Retinal pigment epithelial cell (primary cell): ENCODE measurements at places on chromosomes 3 and 15.
A peak's percentile ranks its signal among the peaks of the same experiment; 100 is the strongest.

DNA sequence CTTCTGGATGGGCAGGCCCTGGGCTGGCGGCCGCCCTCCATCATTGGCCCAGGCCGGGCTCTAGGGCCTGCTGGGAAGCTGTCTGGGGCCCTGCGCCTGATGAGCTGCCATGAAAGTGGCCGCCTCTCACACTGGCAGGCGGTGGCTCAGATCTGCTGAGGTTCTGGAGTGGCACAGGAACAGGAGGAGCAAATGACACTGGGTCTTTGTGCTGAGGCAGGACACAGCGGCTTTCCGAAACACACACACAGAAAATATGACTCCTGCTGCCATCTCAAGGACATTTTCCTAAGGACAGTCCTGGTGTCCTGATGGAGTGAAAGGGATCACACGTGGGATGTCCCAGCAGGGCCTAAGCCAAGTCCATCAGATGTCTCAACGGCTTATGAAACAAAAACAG is 103.5 kb downstream of the NUP210 start:
- no peak for DNase-seq

- DNase-seq: peak; percentile 23
Measured at GRCh38 chr3:15405448-15406050, 21.8 kb downstream of the METTL6 start.

GRCh38 chr3:154126651-154127050 is 5.5 kb downstream of the ARHGEF26 start:
- no peak for DNase-seq

DNA sequence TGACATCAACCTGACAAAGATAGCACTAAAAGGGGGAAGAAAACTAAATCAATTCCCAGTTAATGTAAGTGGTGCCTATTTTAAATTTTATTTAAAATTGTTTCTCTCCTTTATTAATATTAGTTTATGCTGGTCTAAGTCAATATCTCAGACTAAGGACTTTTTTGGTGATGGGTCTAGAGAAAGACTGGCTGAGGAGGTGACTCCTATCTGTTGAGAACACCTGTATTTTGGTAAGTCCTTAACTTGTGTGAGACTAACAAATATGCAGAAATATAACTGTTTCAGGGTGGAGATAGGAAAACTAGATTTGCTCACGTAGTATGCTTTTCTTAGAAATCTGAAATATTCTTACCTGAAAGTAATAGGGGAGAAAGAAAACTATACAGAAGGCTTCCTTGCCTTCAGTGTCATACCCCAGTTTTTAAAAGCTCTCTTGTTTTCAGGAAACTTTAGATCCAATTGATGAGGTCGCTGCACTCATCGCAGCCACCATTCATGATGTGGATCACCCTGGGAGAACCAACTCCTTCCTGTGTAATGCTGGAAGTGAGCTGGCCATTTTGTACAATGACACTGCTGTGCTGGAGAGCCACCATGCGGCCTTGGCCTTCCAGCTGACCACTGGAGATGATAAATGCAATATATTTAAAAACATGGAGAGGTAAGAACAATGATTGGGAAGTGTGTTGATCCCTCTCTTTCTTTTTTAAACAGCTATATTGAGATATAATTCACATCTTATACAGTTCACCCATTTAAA is 138.9 kb downstream of the PDE8A start:
- no peak for DNase-seq

DNA sequence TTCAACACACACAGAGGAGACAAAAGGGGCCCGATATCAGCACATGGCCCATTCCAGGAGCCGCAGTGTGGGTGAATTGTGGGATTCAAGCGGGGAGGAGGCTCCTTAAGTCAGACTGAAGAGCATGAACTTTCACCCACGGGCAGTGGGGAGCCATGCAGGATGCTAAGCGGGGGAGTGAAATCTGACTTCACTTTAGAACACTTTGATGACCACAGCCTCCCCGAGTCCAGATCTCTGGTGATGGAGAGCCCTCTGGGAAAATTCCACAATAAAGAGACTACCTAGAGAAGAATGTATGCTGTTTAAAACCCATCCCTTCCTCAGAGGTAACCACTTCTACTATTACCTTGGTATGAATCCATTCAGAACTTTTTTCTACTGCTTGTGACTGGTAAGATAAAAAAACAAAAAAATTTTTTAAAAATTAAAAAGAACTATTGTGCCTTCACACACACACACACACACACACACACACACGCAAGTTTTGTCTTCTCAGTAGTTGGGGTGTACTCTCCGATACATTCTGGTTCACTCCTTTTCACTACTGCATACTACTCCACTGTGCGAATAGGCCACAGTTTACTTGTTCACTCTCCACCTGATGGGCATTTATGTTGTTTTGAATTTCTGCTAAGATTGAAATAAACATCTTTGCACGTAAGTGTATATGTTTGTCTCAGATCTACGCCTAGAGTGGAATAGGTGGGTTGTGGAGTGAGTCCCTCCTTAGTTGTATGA is 2.0 kb upstream of the H1-8 start:
- DNase-seq: no peak

DNA sequence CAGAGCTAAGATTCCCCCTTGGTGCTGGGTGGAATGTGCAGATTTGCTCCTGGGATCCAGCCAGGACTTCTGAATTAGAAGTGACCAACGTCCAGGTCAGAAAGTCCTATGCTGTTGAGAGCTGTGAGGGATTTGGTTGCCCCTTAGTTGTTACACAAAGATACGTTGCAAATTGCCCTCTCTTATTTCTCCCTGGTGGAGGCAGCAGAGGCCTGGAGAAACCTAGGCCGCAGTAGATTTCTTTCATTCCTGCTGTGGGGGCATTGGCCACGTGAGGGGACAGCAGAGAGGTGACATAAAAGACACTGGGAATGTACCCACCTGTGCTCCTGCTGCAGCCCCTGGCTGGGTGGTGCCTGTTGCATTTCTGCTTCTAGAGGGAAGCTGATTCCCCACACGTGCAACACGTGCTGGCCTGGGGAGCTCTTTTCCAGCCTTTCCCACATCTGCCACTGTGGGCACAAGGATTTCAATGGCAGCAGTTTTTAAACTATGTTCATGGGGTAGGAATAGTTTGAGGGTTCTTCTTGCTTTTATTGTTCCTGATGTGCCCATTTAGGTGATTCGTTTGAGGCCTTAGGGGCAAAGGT is 65.7 kb downstream of the SYNM start:
- no peak for DNase-seq

DNA sequence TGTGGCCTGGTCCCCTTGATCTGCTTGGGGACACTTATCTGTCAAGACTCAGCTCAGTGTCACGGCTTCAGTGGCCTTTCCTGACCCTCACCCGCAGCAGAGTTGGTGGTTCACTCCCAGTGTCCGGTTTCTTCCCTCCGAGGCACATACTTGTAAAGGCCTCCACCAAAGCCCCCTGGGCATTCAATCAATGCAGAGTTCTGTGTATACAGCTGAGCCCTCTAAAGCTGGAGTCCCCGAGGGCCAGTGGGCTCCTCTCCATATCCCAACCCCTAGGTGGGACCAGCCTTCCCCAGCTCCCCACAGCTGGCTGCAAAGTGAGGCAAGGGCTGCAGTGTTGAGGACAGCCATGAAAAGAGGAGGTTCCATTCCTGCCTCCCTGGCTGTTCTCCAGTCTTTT is 70.9 kb upstream of the RGMA start:
- no peak for DNase-seq

DNA sequence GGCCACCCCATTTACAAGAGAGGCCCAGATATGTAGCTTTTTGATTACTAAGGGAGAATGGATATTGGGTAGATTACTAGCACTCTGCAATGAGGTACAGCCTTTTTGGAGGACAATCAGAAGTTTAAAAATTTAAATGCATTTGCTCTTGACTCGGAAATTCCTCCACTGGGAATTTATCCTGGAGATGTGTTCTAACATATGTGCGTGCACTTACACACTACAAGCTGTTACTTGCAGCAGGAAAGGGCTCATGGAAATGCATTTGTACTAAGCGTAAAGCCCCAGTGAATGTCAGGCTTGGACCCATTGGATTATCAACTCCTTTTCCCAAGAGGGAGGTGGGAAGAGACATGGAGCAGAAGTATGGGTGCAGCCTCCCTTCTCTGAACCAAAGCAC is 7.8 kb upstream of the POMGNT2 start:
- DNase-seq: no peak
